ENCODE measurements at places on chromosomes 3 and 15. TPM values are rescaled to one million over a fixed set of nuclear protein-coding genes. Genes with fewer than 3 reads are reported as not detected.

GRCh38 chr15:50698101-50698500 lies 11.5 kb upstream of the TRPM7 start:
- DNase-seq, result no peak

GRCh38 chr15:25243800-25244097 lies 195.1 kb downstream of the UBE3A start:
- DNase-seq, result no peak

- DNase-seq, result no peak
Measured at GRCh38 chr3:124924741-124925140, 9.8 kb downstream of the MUC13 start.

Gene SLC22A13
- total RNA-seq, result 0.24 TPM

Gene LRRC31
- not detected for total RNA-seq
